Right atrium auricular region (tissue), 2 donors: ENCODE measurements at places on chromosomes 12 and 14.

DNA sequence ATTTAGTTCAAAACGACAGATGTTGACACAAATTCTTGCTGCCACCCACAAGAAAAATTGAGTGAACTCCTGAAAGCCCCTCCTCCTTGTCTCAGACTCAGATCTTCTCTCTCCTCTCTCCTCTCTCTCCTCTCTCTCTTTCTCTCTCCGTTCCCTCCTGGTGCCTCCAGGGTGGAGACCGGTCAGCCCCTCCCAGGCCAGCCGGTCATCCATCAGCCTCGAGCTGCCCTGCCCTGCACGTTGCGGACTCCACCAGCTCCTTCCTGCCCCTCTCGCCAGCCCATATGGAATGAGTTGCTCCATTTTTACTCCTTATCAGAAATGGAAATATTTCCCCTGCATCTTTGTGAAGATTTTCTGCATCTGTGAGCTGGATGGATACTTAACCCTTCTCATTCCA is 103.8 kb downstream of the TBX5 start:
- DNase-seq, result no peak

DNA sequence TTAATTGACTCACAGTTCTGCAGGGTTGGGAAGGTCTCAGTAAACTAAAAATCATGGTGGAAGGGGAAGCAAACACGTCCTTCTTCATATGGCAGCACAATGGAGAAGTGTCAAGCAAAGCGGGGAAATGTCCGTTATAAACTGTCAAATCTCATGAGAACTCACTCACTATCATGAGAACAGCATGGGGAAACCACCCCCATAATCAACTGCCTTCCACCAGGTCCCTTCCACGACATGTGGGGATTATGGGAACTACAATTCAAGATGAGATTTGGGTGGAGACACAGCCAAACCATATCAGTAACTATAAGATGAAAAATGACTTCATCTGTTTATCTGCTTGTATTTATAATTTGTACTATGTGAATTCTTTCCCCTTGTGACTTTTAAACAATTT is 577.6 kb upstream of the MDGA2 start:
- DNase-seq, result no peak

GRCh38 chr14:59182641-59183040 is 5.8 kb upstream of the DAAM1 start:
- DNase-seq, result no peak

DNA sequence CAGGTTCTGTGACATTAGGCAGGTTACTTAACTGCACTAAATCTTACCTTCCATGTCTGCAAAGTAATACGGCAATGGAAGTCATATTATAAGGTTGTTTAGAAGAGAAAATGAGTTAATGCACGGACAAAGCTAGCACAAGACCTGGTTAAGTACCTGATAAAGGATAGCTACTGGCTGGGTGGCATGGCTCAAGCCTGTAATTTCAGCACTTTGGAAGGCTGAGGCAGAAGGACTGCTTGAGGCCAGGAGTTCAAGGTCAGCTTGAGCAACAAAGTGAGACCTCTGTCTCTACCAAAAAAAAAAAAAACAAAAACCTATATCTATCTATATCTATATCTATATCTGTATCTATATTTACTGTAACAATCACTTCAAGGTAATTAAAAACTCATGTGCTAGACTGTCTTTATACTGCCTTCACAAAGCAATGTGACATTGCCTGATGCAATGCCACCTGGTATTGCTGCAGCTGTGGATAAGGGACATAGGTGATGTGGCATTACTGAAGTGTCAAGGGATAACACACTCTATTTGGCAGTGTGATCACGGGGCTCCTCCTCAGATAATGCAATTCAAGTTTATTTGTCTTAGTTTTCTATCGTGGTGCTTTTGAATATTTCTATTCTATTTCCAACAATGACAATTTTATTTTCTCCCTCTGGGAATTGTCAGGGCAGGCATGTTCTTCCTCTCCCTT is 107.1 kb downstream of the PAX9 start:
- no peak for DNase-seq

GRCh38 chr12:126819554-126819953 is 1447.4 kb upstream of the TMEM132C start:
- no peak for DNase-seq

DNA sequence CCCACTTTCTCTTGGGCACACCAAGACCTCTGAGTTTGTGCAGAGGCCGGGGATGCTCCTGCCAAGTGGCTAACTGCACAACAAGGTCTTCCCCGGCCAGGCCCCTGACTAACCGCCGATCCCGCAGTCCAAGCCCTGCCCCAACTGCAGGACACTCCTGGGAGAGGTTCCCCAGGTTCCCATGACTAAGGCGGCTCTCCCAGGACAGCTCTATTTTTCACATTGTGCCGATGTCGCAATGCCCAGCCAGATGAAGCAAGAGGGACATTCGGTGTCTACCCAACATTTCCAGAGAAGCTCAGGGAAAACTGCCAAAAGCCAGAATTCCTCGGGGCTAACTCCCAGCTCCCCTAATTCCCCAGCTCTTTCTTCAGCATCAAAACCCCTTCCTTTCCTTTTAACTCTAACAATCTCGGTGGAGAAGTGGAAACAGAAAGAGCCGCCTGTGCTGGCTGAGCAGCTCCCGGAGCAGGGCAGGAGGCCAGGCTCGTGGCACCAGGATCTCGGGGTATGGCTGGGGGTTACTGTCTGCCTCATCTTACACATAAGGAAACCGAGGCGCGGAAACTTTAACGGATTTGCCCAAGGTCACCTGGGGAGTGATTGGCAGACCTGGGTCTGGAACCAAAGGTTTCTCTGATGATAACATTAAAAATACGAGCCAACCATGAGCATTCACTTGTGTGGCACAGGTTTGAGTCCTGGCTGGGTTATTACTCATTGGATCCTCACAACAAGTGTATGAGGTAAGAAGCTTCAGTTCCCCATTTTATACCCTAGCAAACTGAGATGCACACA is 318.2 kb downstream of the BCL11B start:
- DNase-seq, result peak; percentile 91

DNA sequence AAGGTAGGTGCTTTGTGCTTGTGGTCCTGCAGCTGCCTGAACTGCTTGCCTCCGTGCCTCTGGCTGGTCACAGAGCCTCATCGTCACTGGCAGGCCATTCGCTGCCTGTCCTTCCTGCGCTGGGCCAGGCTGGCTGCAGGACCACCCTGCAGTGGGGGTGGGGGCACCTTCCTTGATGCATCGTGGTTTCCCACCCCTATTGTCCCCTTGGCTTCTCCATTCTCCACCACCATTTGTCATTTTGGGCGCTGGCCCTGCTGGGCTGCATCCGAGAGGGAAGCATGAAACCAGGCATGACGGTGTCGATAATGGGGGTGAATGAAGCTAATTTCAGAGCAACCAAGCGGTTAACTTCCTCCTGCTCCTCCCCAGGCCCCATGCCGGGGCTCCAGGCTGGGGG is 127.7 kb downstream of the NRXN3 start:
- no peak for DNase-seq

- no peak for DNase-seq
Measured at GRCh38 chr12:74818412-74818811, 280.8 kb downstream of the ATXN7L3B start.

DNA sequence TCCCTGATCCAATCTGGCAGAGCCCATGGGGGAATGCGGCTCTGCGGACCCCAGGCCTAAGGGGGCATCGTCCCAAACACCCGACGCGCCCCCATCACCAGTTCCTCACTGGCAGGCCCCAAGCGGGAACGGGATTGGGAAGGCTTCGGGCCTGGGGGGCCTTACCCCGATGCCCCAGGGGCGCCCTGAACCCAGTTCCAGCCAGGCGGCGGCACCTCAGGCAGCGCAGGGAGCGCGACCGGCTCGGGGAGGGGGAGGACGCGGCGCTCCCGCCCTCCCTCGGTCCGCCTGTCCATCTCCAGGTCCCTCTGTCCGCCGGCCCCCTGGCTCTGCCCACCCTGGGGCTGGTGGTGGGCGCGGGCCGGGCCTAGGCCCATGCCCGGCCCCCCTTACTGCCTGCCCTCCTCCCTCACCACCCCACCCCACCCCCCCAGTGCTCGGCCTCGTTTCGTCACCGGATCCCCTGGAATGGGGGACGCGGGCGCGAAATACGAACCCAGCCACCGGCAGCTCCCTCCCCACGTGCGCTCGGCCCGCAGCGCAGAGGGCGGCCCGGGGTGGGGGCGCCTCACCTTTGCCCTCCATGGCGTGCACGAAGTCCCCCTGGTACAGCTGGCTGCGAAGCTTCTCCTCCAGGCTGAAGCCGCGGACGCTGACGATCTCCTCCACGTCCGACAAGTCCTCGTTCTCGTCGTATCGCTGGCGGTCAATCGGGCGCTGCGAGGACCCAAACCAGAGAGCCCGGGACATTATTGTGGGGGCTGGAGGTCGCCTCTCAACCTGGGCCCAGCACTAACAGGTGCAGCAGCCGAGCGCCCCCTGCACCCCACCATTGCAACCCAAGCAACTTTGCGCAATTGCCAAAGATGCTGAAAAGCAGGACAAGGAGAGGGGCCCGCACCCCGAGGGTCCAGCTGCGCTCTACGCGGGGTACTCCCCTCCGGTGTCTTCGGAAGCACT is 2.3 kb downstream of the KDM2B start:
- DNase-seq, result no peak

DNA sequence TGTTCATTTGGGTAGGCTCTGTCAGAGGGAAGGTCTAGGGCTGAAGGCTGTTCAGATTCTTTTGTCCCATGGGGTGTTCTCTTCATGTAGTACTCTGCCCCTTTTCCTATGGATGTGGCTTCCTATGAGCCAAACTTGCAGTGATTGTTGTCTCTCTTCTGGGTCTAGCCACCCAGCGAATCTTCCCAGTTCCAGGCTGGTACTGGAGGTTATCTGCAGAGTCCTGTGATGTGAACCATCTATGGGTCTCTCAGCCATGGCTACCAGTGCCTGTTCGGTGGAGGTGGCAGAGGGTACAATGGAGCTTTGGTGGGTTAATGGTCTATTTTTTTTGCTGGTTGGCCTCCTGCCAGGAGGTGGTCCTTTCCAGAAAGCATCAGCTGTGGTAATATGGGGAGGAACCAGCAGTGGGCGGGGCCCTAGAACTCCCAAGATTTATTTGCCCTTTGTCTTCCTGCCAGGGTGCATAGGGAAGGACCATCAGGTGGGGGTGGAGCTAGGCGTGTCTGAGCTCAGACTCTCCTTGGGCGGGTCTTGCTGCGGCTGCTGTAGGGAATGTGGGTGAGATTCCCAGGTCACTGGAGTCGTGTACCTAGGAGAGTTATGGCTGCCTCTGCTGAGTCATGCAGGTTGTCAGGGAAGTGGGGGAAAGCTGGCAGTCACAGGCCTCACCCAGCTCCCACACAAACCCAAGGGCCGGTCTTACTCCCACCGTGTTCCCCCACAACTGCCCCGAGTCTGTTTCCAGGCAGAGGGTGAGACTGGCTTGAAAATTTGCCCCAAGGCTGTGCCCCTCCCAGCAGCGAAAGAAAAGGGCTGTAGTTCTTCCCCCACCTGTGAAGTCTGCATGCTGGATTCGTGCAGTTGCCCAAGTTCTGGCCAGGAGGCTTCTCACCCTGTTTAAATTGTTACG is 17.5 kb downstream of the MTRFR start:
- DNase-seq, result no peak

GRCh38 chr12:30909349-30910037 is 17.1 kb upstream of the TSPAN11 start:
- DNase-seq, result no peak

DNA sequence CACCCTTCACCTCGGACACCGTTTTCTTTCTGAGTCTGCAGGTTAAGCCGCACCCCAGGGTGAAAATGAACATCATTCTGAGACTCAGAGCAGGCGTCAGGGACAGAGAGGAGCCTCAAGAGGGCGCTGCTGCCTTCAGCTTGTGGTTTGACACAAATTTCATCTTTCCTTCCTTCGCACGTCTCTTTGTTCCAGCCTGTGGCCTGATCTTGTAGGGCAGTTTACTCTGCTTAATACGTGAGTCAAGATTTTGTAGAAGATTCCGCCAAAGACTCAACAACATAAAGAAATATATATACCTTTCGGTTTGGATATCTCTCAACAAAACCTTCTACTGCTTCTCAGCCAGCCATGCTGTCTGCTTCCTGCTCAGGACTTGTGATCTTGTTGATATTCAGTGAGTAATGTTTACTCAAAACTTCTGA is 329.3 kb upstream of the OR4E1 start:
- DNase-seq, result no peak

- DNase-seq, result no peak
Measured at GRCh38 chr12:3965046-3965445, 91.8 kb upstream of the PARP11 start.

- no peak for DNase-seq
Measured at GRCh38 chr12:111093428-111094142, 173.2 kb upstream of the MYL2 start.

GRCh38 chr12:63977441-63977840 is 132.9 kb downstream of the SRGAP1 start:
- DNase-seq, result no peak

DNA sequence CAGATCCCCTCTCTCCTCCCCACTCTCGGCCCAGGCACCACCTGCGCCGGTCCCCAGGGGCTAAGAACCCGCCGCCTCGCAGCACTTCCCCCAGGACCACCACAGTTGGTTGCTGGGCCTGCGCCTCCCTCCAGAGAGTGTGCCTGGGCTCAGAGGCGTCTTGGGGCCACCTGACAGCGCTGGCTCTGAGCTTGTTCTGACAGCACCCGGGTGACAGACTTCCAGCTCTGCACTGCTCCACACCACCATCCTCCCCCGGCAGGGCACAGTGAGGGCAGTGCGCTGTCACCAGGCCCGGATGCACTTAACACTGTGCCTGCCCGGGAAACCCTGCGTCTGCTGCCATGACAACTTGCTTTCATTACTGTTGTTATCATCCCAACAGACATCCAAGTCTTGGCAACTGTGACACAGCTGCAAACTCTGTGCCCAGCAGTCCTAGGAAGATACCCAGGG is 6.6 kb downstream of the BRF1 start:
- DNase-seq, result peak; percentile 76

DNA sequence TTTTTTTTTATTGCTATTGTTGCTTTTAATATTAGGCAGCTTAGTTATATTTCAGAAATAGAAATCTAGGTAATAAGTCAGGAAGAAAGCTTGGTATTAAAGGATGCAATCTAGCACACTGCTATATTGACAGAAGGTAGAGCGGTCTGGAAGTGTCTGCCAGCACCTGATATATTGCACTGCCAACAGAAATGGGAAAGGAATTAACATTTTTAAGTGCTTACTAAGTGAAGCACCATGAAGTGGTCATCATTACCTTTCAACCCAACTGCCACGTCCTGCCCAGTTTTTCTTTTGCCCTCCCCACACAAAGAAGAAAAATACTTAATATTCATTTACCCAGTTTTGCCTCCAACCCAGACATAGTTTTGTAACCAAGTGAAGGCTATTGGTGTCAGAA is 163.5 kb downstream of the KITLG start:
- DNase-seq, result no peak

GRCh38 chr12:74152370-74152769 is 385.3 kb upstream of the ATXN7L3B start:
- DNase-seq, result no peak

- DNase-seq, result no peak
Measured at GRCh38 chr12:5138256-5138655, 94.6 kb downstream of the KCNA5 start.

DNA sequence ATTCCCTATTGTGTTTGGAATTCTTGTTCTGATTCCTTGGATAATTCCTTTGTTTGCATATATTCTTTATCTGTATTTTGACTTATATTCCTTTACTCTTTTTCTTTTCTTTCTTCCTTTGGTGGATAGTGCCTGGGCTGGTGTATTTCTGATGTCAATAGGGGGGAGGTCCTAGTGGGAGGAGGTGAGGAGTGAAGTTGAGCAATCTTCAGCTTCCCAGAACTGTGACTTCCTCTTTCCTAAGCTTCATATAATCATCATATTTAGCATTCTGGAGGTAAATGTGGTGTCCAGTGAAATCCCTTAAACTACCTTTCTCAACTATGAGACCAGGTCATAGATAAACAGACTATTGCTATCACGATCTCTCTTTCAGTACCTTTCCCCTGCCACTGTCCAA is 29.6 kb upstream of the TBPL2 start:
- DNase-seq, result no peak

GRCh38 chr14:80586131-80586530 is 355.4 kb downstream of the CEP128 start:
- DNase-seq, result no peak
